ENCODE measurements at places on chromosomes 5 and 9. TPM values are rescaled to one million over a fixed set of nuclear protein-coding genes. Genes with fewer than 3 reads are reported as not detected.

The EDIL3 gene
- 169 TPM for total RNA-seq

The OR1Q1 gene
- total RNA-seq, result not detected

The COL15A1 gene
- total RNA-seq, result 1.1 TPM

The NAIP gene
- total RNA-seq, result 46.6 TPM

The RRAGA gene
- 128 TPM for total RNA-seq

The GABRA1 gene
- 199 TPM for total RNA-seq

The OTULIN gene
- 23.9 TPM for total RNA-seq

The ACER2 gene
- total RNA-seq, result 8.0 TPM

The PTGDS gene
- total RNA-seq, result 2,601 TPM

The SLC6A18 gene
- total RNA-seq, result not detected

The MOB3B gene
- total RNA-seq, result 21.4 TPM

The CARD9 gene
- total RNA-seq, result 6.8 TPM

The SLC22A4 gene
- 1.5 TPM for total RNA-seq

The OSTF1 gene
- 62.0 TPM for total RNA-seq

The CCL27 gene
- total RNA-seq, result not detected

The MEGF10 gene
- 41.7 TPM for total RNA-seq

The SMIM27 gene
- total RNA-seq, result 12.4 TPM

The OR2V1 gene
- not detected for total RNA-seq

The SLC27A6 gene
- 0.13 TPM for total RNA-seq

The IFNA16 gene
- not detected for total RNA-seq

The CDC20B gene
- total RNA-seq, result not detected

The IFNK gene
- not detected for total RNA-seq

The GMCL2 gene
- not detected for total RNA-seq

The CER1 gene
- not detected for total RNA-seq

The LRRC26 gene
- not detected for total RNA-seq

The RNF208 gene
- 95.1 TPM for total RNA-seq

The CCDC192 gene
- not detected for total RNA-seq

The SHC3 gene
- total RNA-seq, result 65.2 TPM

The SURF6 gene
- total RNA-seq, result 17.0 TPM

The SH2D3C gene
- 20.2 TPM for total RNA-seq

The LVRN gene
- total RNA-seq, result 2.0 TPM

The NACC2 gene
- 71.7 TPM for total RNA-seq

The PCDHGA4 gene
- total RNA-seq, result 8.2 TPM

The ZDHHC12 gene
- total RNA-seq, result 5.4 TPM

The BTNL3 gene
- not detected for total RNA-seq

The PRDM9 gene
- total RNA-seq, result not detected

The IL5 gene
- total RNA-seq, result not detected

The RBM22 gene
- 45.2 TPM for total RNA-seq

The MYMK gene
- not detected for total RNA-seq

The OLFML2A gene
- 10.5 TPM for total RNA-seq

The IL6ST gene
- 243 TPM for total RNA-seq

The CBY3 gene
- not detected for total RNA-seq

The MCC gene
- 21.3 TPM for total RNA-seq

The PTGER4 gene
- total RNA-seq, result 2.8 TPM

The RELL2 gene
- total RNA-seq, result 39.2 TPM
